ENCODE measurements at places on chromosomes 11 and 22.
A peak's percentile ranks its signal among the peaks of the same experiment; 100 is the strongest.

DNA sequence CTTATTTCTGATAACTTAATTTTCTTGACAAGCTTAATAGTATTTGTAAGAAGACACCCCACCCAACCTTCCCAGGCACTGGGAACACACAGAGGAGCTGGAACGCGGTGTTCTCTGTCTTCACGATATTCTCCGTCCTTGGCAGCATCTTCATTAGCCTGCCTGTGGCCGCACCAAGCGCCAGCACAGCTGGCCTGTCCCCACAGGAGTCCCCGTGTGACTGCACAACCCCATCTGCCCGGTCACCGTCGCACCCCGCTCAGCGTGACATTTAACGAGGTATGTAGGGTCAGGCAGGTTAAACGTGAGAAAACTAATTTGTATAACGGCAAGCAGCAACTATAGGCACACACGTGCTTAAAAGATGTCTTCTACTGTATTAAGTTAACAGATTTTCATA is 293.3 kb downstream of the BRD1 start:
- peaks cover 7% of the 10 kb centered on the region for H3K27me3 ChIP-seq
- no peak overlapping the region for H3K27ac ChIP-seq
- no peaks in the 10 kb centered on the region for H3K4me1 ChIP-seq
- H3K4me3 ChIP-seq, result no peak overlapping the region
- H3K36me3 ChIP-seq, result no peaks in the 10 kb centered on the region
- no peak for DNase-seq

DNA sequence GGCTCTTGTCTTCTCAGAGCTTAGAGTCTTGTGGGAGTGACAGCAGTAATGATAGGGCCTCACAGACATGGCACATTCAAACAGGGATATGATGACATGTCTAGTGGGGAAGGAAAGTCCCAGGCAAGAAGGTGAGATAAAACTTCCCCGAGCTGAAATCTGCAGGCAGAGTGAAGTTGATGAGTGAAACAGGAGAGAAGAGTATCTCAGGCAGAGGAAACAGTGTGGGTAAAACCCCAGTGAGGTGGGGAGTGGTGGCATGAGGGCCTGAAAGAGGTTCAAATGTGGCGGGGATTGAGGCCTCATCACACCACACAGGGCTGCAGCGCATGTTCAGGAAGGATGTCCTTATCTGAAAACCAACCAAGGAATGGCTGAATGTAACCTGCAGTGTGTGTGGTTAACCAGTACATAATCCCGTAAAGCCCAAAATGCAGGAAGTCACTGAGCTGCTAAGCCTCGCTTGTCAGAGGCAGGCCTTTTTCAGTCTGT is 153.8 kb upstream of the E2F8 start:
- H3K36me3 ChIP-seq, result no peaks in the 10 kb centered on the region
- no peak for DNase-seq
- no peaks in the 10 kb centered on the region for H3K27me3 ChIP-seq
- H3K27ac ChIP-seq, result no peak overlapping the region
- H3K4me1 ChIP-seq, result peaks cover 9% of the 10 kb centered on the region
- no peak overlapping the region for H3K4me3 ChIP-seq

DNA sequence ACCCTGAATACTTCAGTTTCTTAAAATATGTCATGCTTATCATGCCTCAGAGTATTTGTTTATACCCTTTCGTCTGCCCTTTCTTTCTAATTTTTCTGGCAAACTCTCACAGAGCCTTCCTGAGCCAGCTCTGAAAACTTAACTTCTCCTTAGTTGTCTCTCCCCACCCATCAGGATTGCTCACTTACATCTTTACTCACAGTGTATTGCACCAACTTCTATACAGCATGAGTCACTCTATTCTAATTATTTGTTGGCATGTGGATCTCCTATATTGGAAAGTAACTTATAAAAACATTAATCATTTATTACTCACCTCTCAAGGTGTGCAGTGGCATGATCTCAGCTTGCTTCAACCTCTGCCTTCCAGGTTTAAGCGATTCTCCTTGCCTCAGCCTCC is 114.9 kb downstream of the FANCF start:
- H3K4me3 ChIP-seq, result no peak overlapping the region
- no peak for DNase-seq
- peak overlapping the region; percentile 74 for H3K27ac ChIP-seq
- peaks cover 14% of the 10 kb centered on the region for H3K4me1 ChIP-seq
- no peaks in the 10 kb centered on the region for H3K27me3 ChIP-seq

DNA sequence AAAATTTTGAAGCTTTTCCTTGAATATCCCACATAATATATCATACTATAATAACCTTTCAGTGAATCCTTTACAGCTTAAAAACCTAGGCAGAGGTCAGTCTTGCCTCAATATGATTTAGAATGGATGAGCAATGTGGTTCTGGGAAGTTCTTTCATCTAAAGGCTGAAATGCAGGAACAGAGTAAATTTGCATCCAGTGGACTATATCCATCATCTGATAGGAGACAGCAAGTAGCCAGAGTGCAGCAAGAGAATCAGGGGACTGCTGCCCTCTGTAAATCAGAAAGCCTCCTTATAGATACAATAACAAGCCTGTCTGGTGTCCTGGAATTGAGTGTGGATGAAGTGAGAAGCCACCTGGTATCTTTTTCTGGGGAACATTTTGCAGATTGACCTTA is 748.3 kb upstream of the CCDC90B start:
- H3K27me3 ChIP-seq, result no peaks in the 10 kb centered on the region
- no peak overlapping the region for H3K27ac ChIP-seq
- no peaks in the 10 kb centered on the region for H3K36me3 ChIP-seq
- no peak overlapping the region for H3K4me3 ChIP-seq

DNA sequence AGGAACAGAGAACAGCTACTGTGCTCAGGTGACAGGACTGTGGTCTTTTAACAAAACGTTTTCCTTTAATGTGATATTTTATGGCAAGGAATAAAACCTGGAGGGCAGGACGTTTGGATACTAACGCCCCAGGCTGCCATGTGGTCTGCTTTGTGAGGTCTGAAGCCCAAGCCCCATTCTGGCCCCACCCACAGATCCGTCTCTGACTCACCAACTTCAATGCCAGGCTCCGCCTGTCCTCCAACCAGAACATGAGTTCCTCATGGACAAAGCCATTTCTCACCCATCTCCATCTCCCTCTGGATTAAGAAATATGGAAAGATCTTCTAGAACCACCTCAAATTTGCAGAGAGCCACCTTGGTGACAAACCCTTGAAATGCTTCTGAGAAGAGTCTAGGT is 148.8 kb downstream of the CRYBB2 start:
- no peak overlapping the region for H3K4me3 ChIP-seq
- no peak overlapping the region for H3K27ac ChIP-seq
- peaks cover 6% of the 10 kb centered on the region for H3K4me1 ChIP-seq
- DNase-seq, result peak; percentile 67
- no peaks in the 10 kb centered on the region for H3K27me3 ChIP-seq

- H3K27ac ChIP-seq, result no peak overlapping the region
- H3K27me3 ChIP-seq, result no peaks in the 10 kb centered on the region
- no peak for DNase-seq
- no peak overlapping the region for H3K4me3 ChIP-seq
- no peaks in the 10 kb centered on the region for H3K4me1 ChIP-seq
- H3K36me3 ChIP-seq, result no peaks in the 10 kb centered on the region
These were observed 59.9 kb downstream of the GGTLC2 start for GRCh38 chr22:22704156-22704946.

- DNase-seq, result no peak
- H3K27ac ChIP-seq, result peak overlapping the region; percentile 79
- H3K4me3 ChIP-seq, result peak overlapping the region; percentile 91
- H3K27me3 ChIP-seq, result no peaks in the 10 kb centered on the region
These were observed 914 bp downstream of the INPPL1 start for GRCh38 chr11:72225411-72225951.

DNA sequence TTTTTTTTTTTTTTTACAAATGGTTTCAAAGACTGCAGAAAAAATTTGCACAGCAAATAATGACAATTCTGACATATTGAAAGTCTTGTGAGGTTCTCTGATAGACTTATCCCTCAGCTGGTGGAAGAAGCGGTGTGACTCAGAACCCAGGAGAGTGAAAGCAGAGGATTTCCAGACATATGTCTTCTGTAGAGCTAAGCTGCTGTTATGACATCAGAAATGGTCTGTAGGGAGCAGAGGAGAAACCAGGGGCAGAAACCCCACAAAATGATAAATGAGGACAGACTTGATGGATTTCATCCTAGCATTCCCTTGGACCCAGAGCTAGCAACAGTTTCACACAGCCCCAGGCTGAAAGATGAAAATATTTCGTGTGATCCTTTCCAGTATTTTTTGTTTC is 582.6 kb downstream of the METTL15 start:
- no peak overlapping the region for H3K4me3 ChIP-seq
- no peaks in the 10 kb centered on the region for H3K4me1 ChIP-seq
- H3K27me3 ChIP-seq, result no peaks in the 10 kb centered on the region
- H3K36me3 ChIP-seq, result no peaks in the 10 kb centered on the region

DNA sequence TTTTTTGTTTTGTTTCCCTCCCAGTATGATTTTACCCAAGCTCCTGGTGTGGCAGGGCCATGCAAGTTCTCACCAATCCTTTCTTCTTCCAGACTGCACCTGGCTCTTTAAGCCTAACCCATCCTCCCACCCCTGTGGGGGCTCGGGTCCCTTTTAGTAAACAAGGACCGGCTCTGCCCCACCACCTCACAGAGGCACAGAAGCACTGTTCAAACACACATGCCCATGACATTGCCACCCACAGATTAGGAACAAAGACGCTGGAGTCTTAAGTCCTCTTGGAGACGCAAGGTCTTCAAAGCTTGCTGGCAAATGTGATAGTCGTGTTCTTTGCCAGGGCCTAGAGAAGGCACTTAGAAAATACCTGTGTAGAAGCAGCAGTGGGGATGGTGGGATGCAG is 18.9 kb downstream of the UQCR10 start:
- H3K27ac ChIP-seq, result no peak overlapping the region
- DNase-seq, result no peak
- H3K4me3 ChIP-seq, result no peak overlapping the region
- peaks cover 13% of the 10 kb centered on the region for H3K4me1 ChIP-seq

GRCh38 chr11:128279866-128280265 is 307.5 kb downstream of the ETS1 start:
- no peaks in the 10 kb centered on the region for H3K36me3 ChIP-seq
- no peak overlapping the region for H3K4me3 ChIP-seq
- no peaks in the 10 kb centered on the region for H3K27me3 ChIP-seq
- H3K4me1 ChIP-seq, result peaks cover 6% of the 10 kb centered on the region

GRCh38 chr11:68551223-68551622 is 90.7 kb downstream of the PPP6R3 start:
- no peak overlapping the region for H3K4me3 ChIP-seq
- H3K36me3 ChIP-seq, result peaks cover 80% of the 10 kb centered on the region
- no peak for DNase-seq
- H3K4me1 ChIP-seq, result peaks cover under 1% of the 10 kb centered on the region
- no peaks in the 10 kb centered on the region for H3K27me3 ChIP-seq
- H3K27ac ChIP-seq, result no peak overlapping the region

DNA sequence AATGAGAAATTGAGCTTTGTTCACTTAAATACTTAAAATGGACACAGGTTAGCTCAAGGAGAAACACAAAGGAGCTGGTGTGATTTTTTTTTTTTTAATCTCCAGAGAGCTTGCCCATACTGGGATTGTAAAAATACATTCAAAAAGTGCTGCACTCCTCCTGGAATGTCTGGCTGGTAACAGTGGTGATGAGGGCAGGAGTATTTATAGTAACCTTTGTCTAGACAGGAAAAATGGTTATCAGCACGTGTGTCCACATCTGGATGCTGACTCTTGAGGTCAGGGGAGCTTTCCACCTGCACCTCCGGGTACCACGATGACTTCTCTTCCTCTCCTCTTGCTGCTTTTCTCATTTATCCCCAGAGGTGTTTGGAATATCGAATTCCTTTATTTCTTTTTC is 30.1 kb downstream of the EXT2 start:
- no peak for DNase-seq
- H3K4me3 ChIP-seq, result no peak overlapping the region
- H3K27me3 ChIP-seq, result no peaks in the 10 kb centered on the region
- no peaks in the 10 kb centered on the region for H3K4me1 ChIP-seq
- no peak overlapping the region for H3K27ac ChIP-seq

- no peaks in the 10 kb centered on the region for H3K4me1 ChIP-seq
- H3K36me3 ChIP-seq, result no peaks in the 10 kb centered on the region
- no peak overlapping the region for H3K4me3 ChIP-seq
- no peaks in the 10 kb centered on the region for H3K27me3 ChIP-seq
- no peak overlapping the region for H3K27ac ChIP-seq
These were observed 48.1 kb upstream of the EIF3D start for GRCh38 chr22:36577019-36577418.

DNA sequence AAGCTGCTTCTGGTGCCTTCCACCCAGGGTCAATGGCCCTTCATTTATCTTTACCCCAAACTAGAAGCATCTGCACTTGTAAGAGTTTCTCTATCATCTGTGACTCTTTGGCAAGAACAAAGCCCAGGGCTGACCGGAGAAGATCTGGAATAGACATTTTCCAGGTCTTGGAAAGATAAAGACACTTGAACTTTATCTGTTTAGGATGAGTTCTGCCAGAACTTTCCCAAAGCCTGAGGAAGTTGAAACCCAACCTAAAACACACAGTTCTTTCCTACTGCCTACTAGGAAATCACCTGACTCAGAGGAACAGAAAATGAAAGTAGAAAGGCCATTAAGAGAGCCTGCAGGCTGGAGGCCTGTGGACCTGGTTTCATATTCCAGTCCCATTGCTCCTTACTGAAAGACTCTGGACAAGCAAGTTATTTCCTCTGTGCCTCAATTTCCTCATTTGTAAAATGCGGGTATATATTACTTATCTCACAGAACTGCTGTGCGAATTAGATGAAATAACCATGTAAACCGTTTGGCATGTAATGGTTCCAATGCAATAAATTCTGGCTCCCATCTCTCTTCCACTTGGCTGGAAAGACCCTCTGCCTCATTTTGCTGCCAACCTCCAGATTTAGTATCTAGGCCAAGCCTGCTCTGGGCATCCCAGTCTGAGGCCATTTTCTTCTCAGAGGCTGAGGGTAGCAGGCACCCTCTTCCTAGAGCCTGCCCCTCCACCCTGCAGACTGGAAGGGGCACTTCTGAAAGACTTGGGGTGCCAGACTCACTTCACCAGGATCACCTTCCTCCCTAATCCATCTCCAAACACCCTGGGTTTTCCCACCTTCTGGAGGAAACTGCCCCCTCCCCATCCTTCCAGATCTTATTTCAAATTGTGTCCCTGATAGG is 1.2 kb downstream of the UBE2L6 start:
- no peaks in the 10 kb centered on the region for H3K27me3 ChIP-seq
- no peak for DNase-seq
- peaks cover 10% of the 10 kb centered on the region for H3K4me1 ChIP-seq
- peak overlapping the region; percentile 31 for H3K27ac ChIP-seq
- peak overlapping the region; percentile 17 for H3K4me3 ChIP-seq
